ENCODE measurements at places on chromosomes 7 and 10. TPM values are rescaled to one million over a fixed set of nuclear protein-coding genes. Genes with fewer than 3 reads are reported as not detected.

- DNase-seq, result no peak
- H3K27ac ChIP-seq, result peak overlapping the region; percentile 18
- peaks cover 16% of the 10 kb centered on the region for H3K4me1 ChIP-seq
- no peak overlapping the region for H3K4me3 ChIP-seq
- H3K36me3 ChIP-seq, result no peaks in the 10 kb centered on the region
Measured at GRCh38 chr10:96743988-96744585, 23.8 kb upstream of the PIK3AP1 start.

GRCh38 chr10:112429147-112429546, 17.6 kb downstream of the ZDHHC6 start:
- no peak for DNase-seq
- H3K4me1 ChIP-seq, result no peaks in the 10 kb centered on the region
- peak overlapping the region; percentile 51 for H3K27ac ChIP-seq

DNA sequence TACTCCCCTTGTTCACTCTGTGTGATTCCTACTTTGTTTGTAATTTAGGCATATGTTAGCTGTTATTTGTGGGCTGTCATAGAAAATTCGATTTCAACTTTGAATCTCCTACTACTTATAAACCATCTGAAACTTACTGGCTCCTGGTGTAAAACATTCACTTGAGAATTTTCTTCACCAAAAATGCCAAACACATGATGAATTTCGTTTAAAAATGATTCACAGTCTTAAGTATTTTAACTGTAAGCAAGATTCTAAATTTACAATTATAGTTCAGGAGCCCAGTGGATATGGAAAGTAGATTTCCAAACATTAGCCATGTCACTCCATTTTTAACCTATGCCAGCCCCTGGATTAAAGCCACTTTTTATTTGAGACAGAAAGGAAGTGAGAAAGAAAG, 3.1 kb downstream of the CPED1 start:
- no peak overlapping the region for H3K27ac ChIP-seq
- H3K27me3 ChIP-seq, result peaks cover 51% of the 10 kb centered on the region
- H3K36me3 ChIP-seq, result no peaks in the 10 kb centered on the region
- DNase-seq, result no peak
- no peak overlapping the region for H3K4me3 ChIP-seq
- H3K4me1 ChIP-seq, result peaks cover 19% of the 10 kb centered on the region

Gene NKX1-2
- not detected for total RNA-seq

Gene RBM20
- total RNA-seq, result not detected

GRCh38 chr10:50512743-50513416, 110.9 kb downstream of the SGMS1 start:
- peaks cover 62% of the 10 kb centered on the region for H3K4me1 ChIP-seq
- H3K27ac ChIP-seq, result peak overlapping the region; percentile 75
- DNase-seq, result peak; percentile 69
- peaks cover 18% of the 10 kb centered on the region for H3K36me3 ChIP-seq

- peaks cover 19% of the 10 kb centered on the region for H3K4me1 ChIP-seq
- no peaks in the 10 kb centered on the region for H3K27me3 ChIP-seq
- H3K4me3 ChIP-seq, result no peak overlapping the region
- no peak overlapping the region for H3K27ac ChIP-seq
Measured at GRCh38 chr10:132404169-132404880, 7.3 kb downstream of the PWWP2B start.

- no peaks in the 10 kb centered on the region for H3K36me3 ChIP-seq
- no peak overlapping the region for H3K4me3 ChIP-seq
- DNase-seq, result no peak
- no peaks in the 10 kb centered on the region for H3K4me1 ChIP-seq
- H3K27me3 ChIP-seq, result peaks cover 6% of the 10 kb centered on the region
Measured at GRCh38 chr10:103736763-103737162, 118.6 kb downstream of the SH3PXD2A start.

GRCh38 chr7:84549409-84549808, 354.8 kb upstream of the SEMA3A start:
- no peaks in the 10 kb centered on the region for H3K36me3 ChIP-seq
- H3K27me3 ChIP-seq, result no peaks in the 10 kb centered on the region
- no peaks in the 10 kb centered on the region for H3K4me1 ChIP-seq
- DNase-seq, result no peak

- no peaks in the 10 kb centered on the region for H3K36me3 ChIP-seq
- no peak overlapping the region for H3K4me3 ChIP-seq
- H3K27ac ChIP-seq, result no peak overlapping the region
- DNase-seq, result peak; percentile 21
- H3K4me1 ChIP-seq, result no peaks in the 10 kb centered on the region
- peaks cover 6% of the 10 kb centered on the region for H3K27me3 ChIP-seq
Measured at GRCh38 chr10:28738200-28738599, 60.9 kb downstream of the BAMBI start.

- no peaks in the 10 kb centered on the region for H3K36me3 ChIP-seq
- no peak overlapping the region for H3K4me3 ChIP-seq
- DNase-seq, result no peak
Measured at GRCh38 chr10:53434413-53434812, 661.8 kb upstream of the MBL2 start.

Gene SRGN
- 166 TPM for total RNA-seq

GRCh38 chr10:72259491-72260238, 14.1 kb upstream of the DDIT4 start:
- H3K27me3 ChIP-seq, result no peaks in the 10 kb centered on the region
- peaks cover 3% of the 10 kb centered on the region for H3K36me3 ChIP-seq
- peak overlapping the region; percentile 98 for H3K27ac ChIP-seq
- H3K4me1 ChIP-seq, result peaks cover 75% of the 10 kb centered on the region
- peak overlapping the region; percentile 82 for H3K4me3 ChIP-seq
- DNase-seq, result peak; percentile 40

Data from activated CD8-positive, alpha-beta T cell treated with anti-CD3 and anti-CD28 coated beads, Interleukin-2, amount 10 ng/mL, durations not matched to agents 7 days and 5 days (primary cell).